ENCODE measurements at places on chromosomes 7 and 10.

GRCh38 chr10:118624747-118625146 is 29.3 kb upstream of the PRLHR start:
- DNase-seq, result no peak

- no peak for DNase-seq
These were observed 14.9 kb downstream of the CAMK2G start for GRCh38 chr10:73859428-73859783.

GRCh38 chr10:118573512-118573911 is 21.9 kb downstream of the PRLHR start:
- DNase-seq, result no peak

- DNase-seq, result no peak
These were observed 38.8 kb upstream of the CFAP46 start for GRCh38 chr10:132981173-132981555.

- no peak for DNase-seq
These were observed 116.0 kb downstream of the NEURL1 start for GRCh38 chr10:103609231-103610082.

- no peak for DNase-seq
These were observed 26.8 kb upstream of the RABGEF1 start for GRCh38 chr7:66713687-66714086.

GRCh38 chr10:31070691-31071090 is 39.0 kb upstream of the ZNF438 start:
- DNase-seq, result no peak

- no peak for DNase-seq
These were observed 2.0 kb upstream of the GATA3 start for GRCh38 chr10:8052341-8052955.

DNA sequence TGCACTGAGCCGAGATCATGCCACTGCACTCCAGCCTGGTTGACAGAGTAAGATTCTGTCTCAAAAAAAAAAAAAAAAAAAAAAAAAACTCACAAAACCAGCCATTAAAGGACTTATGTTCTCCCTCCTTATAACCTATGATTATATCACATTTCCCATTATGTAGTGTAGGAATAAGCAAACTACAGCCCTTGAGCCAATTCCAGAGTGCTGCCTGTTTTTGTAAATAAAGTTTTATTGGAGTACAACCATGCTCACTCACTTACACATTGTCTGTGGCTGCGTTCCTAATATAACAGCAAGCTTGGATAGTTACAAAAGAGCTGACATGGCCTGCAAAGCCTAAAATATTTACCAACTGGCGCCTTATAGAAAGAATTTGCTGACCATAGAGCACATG is 72.7 kb upstream of the ARID5B start:
- DNase-seq, result no peak

GRCh38 chr7:13945670-13946069 is 43.8 kb downstream of the ETV1 start:
- no peak for DNase-seq

DNA sequence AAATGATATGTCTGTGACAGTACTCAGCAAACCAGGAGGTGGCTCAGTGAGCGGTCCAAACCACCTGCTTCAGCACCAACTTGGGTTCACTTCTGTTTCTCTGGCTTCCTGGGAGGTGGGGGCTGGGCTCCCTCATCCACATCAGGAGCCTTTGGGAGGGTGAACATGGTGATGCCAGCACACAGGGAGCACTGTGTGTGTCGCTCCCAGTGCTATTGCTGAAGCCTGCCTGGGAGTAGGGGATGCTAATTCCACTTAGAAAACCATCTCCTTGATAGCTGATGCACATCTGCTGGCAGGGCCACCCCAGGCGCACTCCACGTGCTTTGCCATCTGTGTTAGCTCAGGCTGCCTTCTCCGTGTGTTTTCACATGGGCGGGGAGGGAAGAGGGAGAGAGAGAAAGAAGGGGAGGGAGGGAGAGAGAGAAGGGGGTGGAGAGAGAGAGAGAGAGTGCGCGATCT is 58.0 kb downstream of the RAMP3 start:
- DNase-seq, result no peak

- DNase-seq, result no peak
These were observed 73.2 kb downstream of the AMZ1 start for GRCh38 chr7:2761131-2761624.

DNA sequence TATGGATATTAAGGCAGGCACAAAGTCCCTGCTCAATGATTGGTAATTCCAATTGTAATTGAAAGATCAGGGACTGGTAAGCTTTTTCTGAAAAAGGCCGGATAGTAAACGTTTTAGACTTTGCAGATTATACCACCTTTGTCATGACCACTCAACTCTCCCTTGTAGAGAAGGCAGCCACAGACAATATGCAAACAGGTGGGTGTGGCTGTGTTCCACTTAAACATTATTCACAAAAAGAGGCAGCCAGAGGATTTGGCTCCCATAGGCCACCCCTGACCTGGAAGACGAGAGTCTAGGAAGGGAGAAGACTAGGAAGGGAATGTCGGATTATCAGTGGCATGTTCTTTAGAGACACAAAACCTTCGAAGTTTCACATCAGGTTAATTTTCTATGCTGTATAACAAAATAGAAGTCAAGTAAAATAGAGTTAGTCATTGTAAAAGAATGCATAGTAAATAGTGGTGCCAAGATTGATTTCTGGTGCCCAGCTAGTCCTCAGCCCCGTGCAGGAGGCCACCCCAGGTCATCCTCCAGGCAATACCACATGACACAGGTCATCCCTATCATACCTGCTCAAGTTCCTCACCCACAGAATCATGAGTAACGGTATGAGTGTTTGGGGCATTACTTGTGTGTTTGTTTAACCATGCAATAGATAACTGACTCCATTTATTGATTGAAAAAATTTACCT is 193.8 kb downstream of the PLPP4 start:
- DNase-seq, result no peak

DNA sequence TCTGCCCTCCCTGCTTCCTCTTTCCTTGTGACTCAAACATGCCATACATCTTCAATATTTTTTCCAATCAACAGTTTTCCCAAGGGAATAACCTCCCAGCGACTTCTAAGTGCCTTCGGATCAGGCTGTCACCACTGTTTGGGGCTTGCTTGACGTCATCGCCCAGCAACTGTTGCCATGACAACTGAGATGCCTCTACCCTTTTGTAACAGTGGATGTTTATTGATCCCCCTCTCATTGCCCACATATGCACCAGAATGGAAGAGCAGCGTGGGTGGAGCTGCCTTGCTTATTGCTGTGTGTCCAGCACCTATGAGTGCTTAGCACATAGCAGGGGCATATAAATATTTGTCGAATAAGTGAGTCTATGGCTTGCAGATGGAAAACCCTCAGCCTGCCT is 14.4 kb downstream of the FFAR4 start:
- DNase-seq, result no peak

GRCh38 chr10:47182934-47183703 is 116.9 kb upstream of the GDF10 start:
- DNase-seq, result no peak

GRCh38 chr10:92644921-92645320 is 44.8 kb upstream of the HHEX start:
- DNase-seq, result peak; percentile 11

- no peak for DNase-seq
These were observed 16.5 kb downstream of the PWWP2B start for GRCh38 chr10:132413226-132414205.

DNA sequence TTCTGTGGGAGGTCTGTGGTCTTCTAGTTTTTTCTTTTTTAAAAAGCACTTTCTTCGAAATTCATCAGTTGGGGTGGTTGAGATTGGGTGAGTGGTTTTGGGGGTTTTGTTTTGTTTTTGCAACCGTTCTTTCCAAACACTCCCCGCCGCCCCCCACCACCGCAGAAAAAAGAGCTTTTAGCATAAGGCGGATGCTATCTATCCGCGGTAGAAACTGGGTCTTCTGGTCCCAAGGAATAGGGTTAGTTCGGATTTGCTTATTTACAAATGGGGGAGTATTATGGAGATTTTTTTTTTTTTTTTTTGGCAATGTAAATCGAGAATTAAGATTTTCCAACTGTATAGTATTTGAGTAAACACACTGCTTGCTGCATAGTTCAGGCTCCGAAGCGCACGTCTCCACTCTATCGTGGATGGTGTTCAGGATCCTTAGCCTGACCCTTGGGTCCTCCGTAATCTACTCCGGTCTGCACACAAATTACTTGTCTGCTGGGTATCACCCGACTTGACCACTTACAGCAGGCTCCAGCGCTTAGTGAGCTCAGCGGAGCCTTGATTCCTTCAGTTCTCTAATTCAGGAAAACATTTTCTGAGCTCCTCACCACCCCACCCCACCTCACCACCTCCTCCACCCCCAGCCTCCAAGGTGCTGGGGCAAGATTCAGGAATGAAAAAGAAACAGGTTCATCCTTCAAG is 757 bp upstream of the NRCAM start:
- no peak for DNase-seq

DNA sequence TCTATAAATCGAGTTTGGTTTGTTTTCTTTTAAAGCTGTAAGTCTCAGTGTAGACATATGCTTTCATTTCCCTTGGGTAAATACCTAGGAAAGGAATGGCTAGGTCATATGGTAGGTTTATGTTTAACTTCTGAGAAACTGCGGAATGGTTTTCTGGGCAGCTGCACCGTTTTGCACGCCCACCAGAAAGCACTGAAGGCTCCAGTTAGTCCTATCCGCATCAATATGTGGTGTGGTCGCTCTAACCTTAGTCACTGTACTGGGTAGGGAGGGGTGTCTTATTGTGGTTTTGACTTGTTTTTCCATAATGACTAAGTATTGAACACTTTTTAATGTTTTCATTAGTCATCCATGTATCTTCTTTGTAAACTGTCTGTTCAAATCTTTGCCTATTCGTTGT is 279.5 kb upstream of the AKR1E2 start:
- DNase-seq, result no peak

DNA sequence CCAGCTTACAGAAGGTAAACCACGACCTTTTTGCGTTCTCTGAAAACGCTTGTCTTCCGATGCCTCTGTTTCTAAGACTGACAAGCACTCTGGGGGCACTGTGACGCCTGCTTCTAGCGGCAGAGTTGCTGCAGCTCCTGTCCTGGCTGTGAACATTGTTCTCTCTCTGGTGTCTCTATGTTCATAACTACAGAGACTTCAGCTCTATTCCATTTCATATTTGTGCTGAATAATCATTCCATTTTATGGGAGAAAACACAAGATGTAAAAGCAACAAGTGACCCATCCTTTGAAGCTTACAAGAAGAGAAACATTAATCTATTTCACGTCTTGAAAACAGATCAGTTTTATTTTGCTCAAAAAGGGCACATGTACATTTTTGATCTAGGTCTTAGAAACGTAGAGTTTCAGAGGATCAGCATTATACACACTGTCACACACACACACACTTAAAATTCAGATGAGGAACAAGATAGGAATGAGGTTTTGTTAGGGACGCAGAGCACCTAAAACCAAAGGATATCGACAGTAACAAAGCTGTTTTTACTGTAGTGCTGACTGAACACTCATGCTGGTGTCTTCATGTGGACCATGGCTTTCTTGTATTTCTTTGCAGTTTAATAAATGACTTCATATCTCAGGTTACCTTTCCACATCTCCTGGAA is 3.0 kb downstream of the IKZF1 start:
- DNase-seq, result no peak

GRCh38 chr7:154682003-154682402 is 320.9 kb downstream of the PAXIP1 start:
- no peak for DNase-seq

DNA sequence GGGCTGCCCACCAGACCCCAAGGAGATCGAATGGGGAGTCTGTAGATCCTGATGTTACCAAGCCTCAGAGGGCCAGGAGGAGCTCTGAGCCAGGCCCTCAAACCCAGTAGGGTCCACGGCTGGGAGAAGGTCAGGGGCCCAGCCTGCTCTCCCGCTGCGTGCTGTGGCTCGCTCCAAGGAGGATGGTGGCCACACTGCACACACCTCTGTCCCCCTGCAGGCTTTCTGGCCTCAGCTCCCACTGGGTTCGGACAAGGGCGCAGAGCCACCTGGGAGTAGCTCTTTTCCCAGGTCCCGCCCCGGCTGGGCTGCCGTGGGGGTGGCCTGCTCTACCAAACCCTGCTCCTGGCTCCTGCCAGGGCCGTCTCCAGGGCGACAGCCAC is 175.8 kb downstream of the ZNF248 start:
- no peak for DNase-seq

DNA sequence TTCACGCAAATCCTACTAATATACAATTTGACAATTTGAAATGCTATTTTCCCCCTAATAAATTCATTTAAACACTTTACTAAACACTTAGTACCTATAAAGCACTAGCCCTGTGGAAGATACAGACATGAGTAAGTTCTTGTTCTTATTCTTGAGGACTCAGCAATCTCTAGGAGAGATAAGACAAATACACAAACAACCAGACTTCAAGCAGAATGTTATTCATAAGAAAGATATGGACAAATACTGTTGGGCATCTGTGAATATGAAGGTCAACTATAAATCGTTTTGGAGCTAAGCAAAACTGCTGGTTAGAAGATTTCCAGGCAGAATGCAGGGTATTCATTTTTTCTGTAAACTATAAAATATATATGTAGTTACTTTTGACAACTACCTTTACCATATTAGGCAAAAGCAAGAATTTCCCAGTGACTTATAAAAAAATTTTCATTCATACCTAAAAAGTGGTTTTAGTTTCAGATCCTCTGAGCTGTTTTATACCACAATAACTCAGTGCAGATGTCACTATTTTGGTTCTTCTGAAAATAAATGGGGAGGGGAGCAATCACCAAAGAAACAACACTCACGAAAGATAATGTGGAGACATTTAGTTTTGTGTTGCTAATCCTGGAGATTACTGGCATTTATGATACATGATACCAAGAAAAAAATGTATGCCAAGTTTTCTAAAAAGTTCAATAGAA is 3.8 kb downstream of the VPS41 start:
- peak; percentile 29 for DNase-seq

- no peak for DNase-seq
These were observed 270.6 kb upstream of the MAGI2 start for GRCh38 chr7:79723833-79724618.

- DNase-seq, result peak; percentile 36
These were observed 1.0 kb downstream of the EBF3 start for GRCh38 chr10:129962872-129963640.

DNA sequence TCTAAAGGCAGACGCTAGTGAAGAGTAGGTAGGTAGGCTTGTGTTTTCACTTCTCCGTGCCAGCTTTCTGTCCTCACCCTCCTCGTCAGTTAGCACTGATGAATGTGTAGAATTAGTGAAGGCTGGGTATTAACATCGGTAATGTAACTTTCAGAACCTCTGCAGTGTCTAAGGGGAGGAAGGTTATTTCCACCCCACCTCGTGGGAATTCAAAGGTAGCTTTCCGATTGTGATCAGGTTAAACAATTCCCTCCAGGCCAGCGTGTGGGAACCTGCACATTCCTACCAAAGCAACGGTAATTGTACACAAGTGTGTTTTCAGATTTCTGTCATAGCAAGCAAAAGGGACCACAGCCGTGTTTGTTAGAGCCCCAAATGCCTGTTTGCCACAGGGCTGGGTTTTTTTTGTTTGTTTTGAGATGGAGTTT is 405.0 kb upstream of the GALNT17 start:
- DNase-seq, result no peak

DNA sequence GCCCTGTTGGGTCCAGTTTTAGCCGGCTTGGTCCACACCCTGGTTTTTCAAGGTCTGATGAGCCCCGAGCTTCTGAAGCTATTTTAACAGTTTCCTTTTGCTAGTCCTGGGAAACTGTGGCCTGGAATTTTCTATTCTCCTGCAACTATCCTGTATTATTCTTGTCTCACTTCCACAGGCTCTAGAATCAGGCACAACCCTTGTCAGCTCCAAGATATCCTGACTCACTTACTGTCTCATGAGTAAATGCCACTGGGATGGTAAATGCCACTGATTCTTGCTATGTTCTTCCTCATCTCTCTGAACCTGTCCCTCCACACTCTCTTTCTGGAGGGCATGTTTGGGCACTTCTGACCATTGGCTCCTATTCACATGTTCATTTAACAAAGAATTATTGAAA is 611.5 kb upstream of the IGFBP3 start:
- DNase-seq, result no peak
